Activated CD4-positive, alpha-beta T cell treated with anti-CD3 and anti-CD28 coated beads for 36 hours (primary cell): ENCODE measurements at places on chromosomes 1 and 21. TPM values are rescaled to one million over a fixed set of nuclear protein-coding genes. Genes with fewer than 3 reads are reported as not detected.

DNA sequence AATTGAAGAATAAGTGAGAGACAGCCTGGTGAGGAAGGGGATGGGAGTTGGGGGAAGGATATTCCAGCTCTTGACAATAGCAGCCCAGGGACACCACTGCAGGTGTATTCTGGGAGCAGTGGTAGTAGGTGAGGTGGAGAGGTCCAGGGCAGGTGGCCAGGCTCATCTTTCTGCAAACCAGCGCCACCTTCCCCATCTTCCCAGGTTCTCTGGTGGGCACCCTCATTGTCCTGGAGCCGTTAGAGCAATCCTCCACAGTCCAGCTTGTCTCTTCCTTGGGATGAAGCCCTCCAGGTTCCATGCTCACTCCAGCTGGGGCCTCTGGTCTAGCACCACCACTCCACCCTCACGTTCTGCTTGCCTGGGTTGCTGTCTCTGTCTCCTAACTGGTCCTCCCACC, 97.0 kb downstream of the IER5 start:
- DNase-seq, result no peak

- no peak for DNase-seq
Measured at GRCh38 chr1:30373471-30374399, 349.6 kb downstream of the MATN1 start.

Gene CRYAA
- not detected for total RNA-seq

DNA sequence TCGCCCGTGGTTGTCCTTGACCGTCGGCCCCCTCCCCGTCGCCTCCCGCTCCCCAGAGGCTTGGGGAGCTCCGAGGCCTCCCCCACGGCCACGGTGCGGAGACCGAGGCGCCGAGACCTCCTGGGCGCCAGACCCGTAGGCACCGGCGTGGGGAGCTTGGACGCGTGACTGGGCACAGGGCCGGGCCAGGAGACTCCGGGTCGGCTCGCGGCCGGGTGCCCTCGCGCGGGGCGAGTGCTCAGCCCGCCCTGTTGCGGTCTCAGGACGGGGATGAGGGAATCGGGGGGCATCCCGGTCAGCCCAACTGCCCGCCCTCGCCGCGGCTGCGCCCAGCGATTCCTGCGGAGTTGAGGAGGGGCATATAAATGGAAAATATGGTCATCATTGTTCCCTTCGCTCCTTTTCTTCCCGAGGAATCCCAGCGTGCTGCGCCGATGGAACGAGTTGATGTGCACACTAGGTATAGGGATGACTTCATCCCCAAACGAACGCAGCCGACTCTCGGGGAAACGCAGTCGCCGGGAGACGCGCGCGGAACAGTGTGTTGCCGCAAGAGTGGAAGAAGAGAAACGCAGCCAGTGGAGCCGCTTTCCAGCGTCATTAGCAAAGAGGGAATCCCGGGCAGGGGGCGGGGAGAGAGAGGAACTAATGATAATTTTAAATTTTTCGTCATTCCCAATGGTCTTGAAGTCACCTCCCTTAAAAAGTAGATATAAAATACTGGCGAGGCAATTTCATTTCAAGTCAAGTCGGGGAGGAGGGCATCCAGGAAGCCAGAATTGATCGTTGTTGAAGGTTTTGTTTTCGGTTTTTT, 747 bp upstream of the ENAH start:
- DNase-seq, result peak; percentile 49

Gene OR2AK2
- not detected for total RNA-seq

DNA sequence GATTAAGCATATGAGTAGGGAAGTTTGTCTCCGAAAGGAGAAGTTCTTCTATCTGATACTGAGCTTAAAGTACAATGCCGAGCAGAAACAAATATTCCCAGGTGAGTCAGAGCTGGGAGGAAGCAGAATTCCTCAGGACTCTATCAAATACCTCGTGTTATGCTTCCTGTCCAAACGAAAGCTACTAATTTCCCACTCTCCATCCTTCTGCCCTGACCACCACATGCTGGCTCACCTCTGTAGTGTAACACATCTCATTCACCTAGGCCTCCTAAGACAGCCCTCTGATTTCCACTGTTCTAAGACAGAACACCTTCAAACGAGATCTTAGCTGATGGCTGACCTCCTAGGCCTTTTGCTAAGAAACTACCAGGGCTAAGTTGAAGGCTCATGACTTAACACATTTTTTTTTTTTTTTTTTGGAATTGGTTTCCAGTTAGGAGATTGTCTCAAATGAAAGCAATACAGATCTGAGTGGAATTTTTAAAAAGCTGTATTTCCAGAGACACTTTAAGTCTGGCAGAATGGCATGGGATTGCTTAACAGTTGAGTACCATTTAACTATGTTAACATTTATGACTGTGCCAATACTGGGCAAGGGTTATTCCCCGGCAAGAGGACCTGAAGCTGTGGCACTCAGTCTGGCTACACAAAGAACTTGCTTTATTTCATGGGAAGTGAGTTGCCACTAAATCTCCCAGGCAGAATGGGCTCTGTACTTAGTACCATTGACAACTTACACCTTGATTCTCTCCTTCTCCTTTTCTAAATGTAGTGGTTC, 583.4 kb downstream of the DPYD start:
- no peak for DNase-seq

DNA sequence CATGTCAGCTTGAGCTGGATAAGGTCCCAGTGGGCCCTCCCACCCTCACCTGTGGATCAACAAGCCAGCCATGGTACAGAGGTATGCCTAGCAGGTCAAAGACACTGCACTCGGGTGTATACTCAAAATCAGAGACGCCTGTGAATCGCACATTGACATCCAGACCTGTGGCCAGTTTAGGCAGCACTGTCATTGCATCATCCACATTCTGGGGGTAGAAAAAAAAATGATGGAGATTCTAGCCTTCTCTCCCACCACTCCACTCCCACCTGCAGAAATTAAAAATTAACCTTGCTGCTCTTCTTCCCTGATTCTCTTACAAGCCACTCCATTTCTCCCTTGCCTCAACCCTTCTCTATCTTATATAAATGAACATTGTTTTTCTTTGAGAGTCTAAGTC, 6.3 kb downstream of the MINDY1 start:
- no peak for DNase-seq
